Body of pancreas (tissue), 4 donors: ENCODE measurements at places on chromosomes 5 and 9.

DNA sequence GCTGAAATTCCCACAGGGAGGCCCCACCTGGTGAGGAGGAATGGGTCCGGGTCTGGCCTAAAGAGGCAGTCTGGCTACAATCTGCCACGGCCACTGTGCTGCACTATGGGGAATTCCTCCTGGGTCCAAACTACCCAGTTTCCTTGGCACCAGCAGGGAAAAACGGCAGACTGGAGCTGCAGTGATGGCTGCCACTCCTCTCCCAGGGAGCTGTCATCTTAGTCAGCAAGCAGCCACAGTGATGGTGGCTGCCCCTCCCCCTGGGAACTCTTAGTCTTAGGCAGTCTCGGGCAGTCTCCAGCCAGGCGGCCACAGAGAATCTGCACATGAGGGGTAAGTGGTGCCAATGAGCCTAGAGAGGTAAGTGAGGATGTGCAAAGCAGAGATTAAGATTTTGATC, 205.8 kb downstream of the TMEM38B start:
- no peak for DNase-seq

- peak; percentile 42 for DNase-seq
Observed at GRCh38 chr9:114385397-114386181, 2.2 kb downstream of the AKNA start.

DNA sequence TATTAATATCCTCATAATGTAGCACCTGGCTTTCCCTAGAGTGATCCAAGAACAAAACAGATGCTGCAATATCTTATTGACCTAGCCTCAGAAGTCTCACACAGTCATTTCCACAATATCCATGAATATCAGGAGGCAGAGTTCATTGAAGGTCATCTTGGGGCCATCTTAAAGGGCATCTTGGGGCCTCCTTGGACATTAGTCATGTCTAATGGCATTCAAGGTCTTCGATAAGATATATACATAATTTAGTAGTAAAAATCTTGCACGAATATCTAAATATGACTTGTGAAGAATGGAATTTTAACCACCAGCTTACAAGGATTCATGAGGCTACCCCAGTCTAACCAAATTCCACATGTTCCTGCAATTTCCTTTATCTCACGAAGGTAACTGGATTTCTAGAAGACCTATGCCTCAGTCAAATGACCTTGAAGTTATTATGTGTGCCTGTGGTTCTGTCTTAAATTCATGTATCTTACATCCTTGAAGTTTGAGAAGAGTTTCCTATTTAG, 163.6 kb upstream of the SPEF2 start:
- DNase-seq, result no peak

- peak; percentile 57 for DNase-seq
Observed at GRCh38 chr9:122374885-122375420, 4.1 kb downstream of the PTGS1 start.

GRCh38 chr9:107274953-107275422, 8.1 kb upstream of the RAD23B start:
- no peak for DNase-seq

DNA sequence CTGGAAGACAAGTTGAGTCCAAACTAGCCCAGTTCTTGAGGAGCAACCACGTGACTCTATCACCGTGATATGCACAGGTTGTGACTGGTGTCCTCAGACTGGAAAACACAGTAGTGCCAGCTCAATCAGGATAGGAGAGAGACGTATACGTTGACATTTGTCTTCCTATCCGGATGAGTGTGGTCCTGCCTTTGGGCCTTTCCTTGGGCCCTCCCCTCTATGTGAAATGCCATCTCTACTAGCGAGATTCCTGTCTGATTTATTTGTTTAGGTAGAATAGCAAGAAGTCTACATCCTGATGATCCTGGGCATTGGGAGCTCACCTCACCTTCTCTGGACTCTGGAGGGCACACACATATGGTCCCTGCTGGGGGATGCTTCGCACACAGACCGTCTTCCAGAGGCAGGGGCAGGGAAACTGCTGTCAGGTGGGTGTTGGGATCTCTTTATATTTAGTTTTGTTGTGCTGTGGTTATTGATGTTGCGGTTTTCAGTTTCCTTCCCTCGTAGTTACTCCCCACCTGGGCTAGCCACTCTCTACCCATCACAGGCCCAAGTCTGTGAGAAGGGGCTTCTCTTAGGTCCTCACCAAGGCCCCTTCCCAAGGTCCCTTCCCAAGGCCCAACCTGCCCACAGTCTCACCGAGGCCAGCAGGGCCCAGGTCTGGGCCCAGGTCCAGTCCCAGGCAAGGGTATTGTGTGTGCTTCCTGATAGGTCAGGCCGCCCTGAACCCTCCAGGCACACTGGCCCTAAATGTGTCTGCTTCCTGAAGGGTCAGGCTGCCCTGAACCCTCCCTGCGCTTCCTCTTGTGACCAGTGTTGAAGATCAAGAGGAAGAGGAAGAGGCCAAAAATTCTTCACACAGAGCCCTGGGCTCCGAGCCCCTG, 19.0 kb upstream of the SPINK4 start:
- no peak for DNase-seq

- no peak for DNase-seq
Observed at GRCh38 chr5:147434049-147434448, 75.8 kb downstream of the DPYSL3 start.

DNA sequence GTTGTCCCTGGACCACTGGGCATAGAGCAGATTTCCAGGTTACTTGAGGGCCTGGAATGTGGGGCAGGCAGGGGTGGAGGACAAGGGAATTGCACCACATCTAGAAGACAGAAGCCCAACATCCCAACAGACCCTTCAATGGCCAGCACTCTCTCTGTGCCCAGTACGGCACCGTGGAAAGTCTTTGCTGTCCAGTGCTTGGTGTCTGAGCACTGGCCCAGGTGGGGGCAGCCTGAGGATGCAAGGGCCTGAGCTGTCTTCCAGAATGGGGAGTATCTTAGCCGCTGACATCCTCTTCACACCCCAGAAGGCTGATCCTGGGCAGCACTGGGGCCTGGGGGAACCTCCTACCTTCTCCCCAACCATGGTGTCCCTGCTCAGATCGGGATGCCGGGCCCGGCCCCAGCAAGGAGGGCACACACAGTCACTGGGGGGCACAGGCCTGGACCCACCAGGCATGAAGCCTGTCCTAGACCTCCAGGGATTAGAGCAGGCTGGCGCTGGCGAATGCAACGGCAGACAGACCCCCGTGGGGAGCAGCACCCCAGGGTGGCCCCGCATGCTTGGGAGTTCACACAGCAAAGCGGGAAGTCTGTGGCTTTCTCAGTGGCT, 40.6 kb upstream of the OLFM1 start:
- no peak for DNase-seq

DNA sequence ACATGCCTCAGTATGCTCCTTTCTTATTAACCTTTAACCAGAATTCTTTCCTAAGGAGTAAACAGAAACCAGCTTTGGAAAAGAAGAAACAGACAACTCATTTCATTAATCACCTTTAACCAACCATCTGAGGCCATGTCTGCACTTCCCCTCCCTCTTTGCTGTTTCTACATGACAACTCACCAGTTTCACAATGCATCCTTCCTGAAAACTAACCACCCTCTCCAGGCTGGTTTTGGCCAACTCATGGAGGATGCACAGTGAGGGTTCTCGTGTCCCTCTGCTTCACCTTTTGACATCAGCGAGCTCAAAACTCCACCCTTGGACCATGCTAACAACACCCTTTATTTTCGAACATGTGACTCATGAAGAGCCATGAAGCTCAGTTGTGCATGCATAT, 244.1 kb downstream of the ELAVL2 start:
- DNase-seq, result no peak

DNA sequence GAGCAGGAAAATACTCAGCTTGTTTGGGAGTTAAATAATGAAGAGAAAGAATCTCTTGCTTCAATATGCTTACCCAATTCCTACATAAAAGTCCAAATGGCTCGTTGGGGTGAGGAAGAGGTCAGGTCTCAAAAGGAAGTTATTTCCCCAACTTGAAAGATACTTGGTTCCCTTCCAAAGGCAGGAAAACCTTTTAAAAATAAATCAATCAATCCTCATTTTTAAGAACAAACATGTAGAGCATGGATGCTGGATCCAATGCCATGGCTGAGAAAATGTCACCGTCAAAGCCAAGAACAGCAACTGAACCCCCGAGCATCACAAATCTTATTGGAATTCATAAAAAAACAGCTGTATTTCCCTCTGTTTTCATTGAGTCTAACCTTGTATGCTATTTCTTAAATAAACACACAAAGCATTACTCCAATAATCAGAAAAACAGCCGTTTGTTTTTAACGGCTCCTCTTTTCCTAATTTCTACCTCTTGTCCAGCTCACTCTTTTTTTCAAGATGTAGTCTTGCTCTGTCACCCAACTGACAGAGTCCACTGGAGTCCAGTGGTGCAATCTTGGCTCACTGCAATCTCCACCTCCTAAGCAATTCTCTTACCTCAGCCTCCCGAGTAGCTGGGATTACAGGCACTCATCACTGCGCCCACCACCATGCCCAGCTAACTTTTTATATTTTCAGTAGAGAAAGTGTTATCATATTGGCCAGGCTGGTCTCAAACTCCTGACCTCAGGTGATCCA, 140.7 kb downstream of the GNA14 start:
- no peak for DNase-seq

- no peak for DNase-seq
Observed at GRCh38 chr5:73791389-73791788, 165.4 kb downstream of the ARHGEF28 start.

DNA sequence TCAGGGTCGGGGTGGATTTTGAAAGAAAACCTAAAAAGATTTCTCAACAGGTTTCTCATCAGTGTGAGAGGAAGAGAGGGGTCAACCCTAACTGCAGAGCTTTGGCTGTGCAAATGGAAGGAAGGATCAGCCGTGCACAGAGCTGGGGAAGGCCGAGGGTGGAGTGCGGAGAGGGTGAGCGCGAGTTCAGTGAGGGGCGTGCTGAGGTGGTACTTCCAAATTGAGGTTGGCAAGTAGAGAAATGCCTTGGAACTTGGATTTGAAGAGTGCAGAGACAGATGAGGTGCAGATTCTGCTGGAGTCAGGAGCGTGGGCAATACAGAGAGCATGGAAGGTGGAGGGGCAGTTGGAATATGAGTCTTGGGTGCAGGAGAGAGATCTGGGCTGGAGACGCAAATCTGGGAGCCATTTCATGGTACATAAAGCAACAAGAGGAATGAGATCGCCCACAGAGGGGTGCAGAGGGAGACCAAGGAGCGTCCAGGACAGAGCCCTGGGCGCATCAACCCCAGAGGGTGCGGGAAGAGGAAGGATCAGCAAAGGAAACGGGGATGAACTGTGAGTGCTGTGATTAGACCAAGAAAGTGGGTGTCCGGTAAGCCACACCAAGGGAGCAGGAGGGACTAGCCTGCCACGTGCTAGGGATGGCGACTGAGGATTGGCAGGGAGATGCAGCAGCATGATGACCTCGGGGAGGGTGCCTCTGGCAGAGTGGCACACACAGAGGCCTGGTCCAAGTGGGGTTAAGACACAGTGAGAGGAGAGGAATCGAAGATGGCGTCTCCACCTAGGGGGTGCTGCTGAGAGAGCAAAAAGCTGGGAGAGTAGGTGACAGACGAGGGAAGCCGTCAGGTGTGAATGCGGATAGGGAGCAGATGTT, 105.8 kb downstream of the ADAMTS2 start:
- DNase-seq, result no peak

DNA sequence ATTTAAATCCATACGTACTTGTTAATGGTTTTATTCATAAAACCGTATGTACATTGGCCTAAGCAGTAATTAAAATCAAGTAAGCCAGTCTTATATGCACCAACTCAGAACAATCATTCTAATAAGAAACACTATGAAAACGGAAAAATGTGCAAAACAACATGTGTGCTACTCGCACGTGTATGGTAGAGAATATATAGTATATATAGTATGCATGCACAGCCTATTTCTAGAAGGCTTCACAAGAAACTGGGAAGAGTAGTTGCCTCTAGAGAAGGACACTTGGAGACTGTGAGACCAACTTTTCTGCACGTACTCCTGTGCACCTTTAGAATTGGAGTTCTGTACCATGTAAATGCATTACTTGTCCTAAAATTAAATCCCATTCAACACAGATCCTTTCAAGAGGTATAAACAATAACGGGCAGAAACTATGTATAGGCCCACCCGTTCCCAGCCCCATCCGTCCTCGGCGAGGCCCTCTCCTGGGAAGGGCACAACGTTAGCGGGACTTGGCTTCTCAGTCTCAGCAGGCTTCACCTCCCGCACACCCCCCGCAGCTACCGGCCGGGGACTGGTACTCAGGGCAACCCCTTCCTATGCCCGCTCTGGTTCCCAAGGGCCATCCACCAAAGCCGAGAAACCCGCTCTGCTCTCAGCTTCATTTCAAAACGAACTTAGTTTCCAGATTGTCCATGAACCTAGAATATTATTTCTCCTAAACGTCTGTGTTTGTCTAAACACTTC, 2.0 kb downstream of the CDC14B start:
- no peak for DNase-seq

GRCh38 chr5:134568761-134569695, 43.6 kb downstream of the JADE2 start:
- DNase-seq, result peak; percentile 93

- DNase-seq, result no peak
Observed at GRCh38 chr5:116858705-116859333, 284.2 kb upstream of the SEMA6A start.

GRCh38 chr5:43303242-43303641, 10.0 kb downstream of the HMGCS1 start:
- DNase-seq, result no peak

GRCh38 chr9:17063535-17064135, 71.2 kb upstream of the CNTLN start:
- DNase-seq, result peak; percentile 14

DNA sequence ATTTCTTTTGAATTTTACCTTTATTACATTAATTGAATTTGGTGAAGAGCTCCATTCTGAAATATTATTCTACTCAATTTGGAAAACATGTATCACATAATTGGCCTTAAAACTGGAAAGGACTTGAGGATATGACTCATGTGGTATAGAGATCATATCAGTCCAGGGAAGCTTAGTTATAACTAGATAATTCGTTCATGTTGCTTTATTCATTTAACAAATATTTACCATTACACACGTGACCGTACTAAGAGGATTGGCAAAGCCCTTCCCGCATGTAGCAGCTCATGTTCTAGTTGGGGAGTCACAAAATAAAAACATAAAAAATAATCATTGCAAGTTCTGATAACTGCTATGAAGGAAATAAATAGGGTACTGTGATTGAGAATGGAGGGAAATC, 1816.5 kb downstream of the MAT2B start:
- no peak for DNase-seq

- peak; percentile 38 for DNase-seq
Observed at GRCh38 chr5:148808864-148809642, 17.4 kb upstream of the ADRB2 start.
